ENCODE measurements at places on chromosomes 16 and 17.

DNA sequence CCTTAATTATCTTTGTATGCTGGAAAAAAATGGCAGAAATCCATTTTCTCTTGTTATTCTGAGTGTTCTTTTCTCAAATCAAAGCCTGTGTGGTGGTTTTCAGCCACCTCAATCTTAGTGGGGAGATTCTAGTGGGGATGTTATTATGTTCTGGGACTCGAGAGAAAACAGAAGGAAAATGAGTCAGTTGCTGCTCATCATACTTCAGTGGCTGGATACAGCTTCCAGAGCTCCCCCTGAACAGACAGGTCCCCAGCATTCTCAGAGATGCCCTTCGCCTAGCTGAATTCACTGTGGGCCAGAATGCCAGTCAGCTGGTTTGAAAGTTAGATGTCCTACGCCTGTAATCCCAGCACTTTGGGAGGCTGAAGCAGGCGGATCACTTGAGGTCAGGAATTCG, 8.5 kb downstream of the ST6GALNAC1 start:
- no peak for DNase-seq

GRCh38 chr17:30148376-30148775, 31.8 kb downstream of the NSRP1 start:
- no peak for DNase-seq

DNA sequence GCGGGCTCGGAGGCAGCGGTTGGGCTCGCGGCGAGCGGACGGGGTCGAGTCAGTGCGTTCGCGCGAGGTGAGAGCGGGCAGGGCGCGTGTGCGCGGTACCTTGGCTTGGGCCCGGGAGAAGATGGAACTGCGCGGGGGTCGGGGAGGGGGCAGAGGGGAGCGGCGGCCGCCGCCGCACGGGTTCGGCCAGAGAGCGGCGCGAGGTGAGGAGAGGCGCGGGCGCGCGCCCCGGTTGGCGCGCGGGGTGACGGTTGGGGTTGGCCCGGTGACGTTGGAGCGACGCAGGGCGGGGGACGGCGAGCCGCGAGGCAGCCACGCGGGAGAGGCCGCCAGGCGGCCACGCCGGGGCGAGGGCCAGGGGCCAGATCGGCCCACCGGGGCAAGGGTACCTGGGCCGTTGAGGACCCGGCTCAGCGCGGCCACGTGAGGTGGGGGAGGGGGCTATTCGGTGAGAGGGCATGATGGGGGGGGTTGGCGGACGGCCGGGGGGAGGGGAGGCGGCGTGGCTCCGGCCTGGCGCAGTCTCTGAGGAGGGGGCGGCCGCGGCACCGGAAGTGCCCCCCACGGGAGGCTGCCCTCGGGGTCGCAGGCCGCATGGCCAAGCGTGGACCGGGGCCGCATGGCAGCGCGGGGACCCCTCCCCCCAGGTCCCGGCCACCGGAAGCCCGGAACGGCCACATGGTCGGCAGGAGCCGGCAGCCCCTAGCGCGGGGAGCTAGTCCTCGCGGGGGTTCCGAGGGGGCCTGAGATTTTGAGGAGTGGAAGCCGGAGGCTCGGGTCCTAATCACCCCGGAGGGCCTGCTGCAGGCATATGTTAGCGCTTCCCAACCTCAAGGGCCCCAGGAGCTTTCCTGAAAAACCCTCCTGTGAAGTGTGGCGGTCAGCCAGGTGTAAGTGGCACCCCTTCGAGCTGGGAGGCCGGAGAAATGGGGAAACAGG, 527 bp downstream of the EIF5A start:
- peak; percentile 88 for DNase-seq

GRCh38 chr17:67469208-67469980, 92.3 kb downstream of the PITPNC1 start:
- DNase-seq, result no peak

DNA sequence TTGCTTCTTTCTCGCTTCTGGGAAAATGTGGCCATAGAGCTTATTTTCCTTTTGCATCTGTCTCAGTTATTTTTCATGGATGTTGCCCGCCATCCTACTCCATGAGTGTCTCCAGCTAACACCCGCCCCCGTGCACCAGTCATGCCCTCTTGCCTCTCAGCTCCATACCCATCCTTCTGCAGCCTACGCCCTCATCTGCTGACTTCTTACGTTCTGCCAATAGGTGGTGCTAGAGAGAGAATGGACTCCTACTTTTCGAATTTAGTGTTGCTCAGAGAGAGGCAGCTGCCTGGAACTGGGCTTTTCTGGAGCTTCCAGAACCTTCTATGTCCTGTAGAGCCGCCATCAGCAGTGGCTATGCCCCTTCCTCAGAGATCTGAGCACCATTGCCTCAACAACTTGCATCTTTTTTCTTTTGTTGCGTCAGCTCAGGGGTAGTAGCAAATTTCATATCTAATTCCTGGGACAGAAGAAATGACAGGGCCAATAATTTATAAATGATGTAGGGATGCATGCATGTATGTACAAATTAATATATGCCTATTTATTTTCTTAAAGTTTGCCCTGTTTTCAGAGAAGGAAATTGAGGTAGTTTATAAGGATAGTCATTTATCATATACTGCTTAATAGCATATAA, 119.7 kb upstream of the MYOCD start:
- DNase-seq, result peak; percentile 44
